Suppressor macrophage (primary cell): ENCODE measurements at places on chromosomes 12 and 14.

- no peak for DNase-seq
Measured at GRCh38 chr12:74644681-74645080, 107.0 kb downstream of the ATXN7L3B start.

- no peak for DNase-seq
Measured at GRCh38 chr14:55707365-55707804, 127.4 kb downstream of the KTN1 start.

- DNase-seq = no peak
Measured at GRCh38 chr12:114954511-114955055, 270.6 kb upstream of the TBX3 start.

DNA sequence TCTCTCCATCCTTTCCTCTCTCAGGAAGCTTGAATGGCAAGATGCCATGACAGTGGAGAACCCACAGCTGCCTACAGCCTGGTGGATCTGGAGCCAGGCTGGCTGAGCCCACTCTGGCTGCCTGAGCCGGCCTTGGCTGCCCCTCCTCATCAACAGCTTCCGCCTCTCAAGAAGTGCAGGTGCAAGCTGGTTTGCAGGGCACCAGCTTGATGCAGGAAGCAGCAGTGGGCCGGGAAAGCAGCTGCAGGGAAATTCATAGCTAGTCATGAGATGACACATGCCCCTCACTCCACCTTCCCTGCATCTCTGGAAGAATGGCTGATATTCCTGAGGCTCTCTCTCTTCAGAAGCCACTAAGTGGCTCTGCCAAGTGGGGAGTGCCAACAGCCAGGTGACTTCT lies 289.1 kb downstream of the RPS29 start:
- no peak for DNase-seq

DNA sequence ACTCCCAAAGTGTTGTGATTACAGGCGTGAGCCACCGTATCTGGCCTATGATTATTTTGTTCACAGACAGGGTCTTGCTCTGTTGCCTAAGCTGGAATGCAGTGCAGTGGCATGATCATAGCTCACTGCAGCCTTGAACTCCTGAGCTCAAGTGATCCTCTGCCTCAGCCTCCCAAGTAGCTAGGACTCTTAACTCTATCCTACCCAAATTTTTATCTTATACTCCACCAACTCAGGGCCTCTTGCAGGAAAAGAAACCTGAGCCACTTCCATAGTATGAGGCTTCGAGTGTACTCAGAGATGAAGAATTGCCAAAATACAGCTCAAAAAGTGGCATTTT lies 828 bp downstream of the MMAB start:
- DNase-seq = no peak

- DNase-seq = no peak
Measured at GRCh38 chr12:3597526-3598210, 106.7 kb downstream of the PRMT8 start.

- no peak for DNase-seq
Measured at GRCh38 chr12:82910246-82910893, 223.7 kb downstream of the TMTC2 start.

- DNase-seq = no peak
Measured at GRCh38 chr12:115020091-115020490, 336.1 kb upstream of the TBX3 start.

DNA sequence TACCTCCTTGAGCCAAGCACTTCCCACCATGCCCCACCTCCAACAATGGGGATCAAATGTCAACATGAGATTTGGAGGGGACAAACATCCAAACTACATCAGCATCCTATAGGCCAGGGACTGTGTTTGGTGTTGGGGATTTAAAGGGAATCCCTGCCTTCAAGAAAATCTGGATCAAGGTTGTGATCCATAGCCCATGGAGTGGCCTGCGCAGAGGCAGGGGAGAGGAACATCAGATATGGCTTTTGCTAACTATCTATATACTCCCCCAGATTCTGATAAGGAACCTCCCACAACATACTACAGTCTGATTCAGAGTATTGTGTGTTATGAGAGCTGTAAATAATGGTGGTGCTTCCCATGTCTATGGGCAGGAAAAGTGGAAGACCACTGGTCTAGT lies 5.1 kb downstream of the KIF5A start:
- DNase-seq = no peak

DNA sequence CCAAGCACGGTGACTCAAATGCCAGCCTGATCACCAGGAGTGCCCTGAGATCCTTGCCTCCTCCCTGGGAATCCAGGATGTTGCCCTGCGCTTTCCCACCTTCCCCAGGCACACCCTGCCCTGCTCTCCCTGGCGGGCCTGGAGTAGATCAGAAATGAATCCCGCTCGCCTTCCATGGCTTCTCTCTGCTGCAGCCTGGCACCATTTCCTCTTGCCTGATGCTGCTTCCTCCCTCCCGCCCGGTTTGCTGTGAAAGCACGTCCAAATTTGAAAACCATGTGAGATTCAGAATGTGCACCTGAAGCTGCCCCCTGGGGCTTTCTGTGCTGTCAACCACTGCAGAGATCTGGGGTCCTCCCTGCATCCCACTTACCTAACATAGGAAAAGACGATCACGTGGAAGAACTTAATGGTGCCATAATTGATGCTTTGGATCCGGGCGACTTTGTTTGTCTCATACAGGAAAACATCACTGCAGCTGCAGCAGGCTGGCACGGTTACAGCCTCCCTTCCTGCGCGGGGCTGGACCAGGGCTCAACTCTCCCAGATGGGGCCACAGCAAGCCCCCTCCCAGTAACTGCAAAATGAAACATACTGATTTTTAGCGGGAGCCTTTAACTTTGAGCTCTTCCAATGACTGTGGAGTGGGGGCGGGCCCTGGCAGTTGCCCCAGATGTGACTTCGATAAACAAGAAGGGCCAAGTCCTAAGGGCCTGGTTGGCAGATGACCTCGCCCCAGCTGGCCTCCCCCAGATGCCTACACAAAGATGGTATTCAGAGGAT lies 24.9 kb upstream of the C12orf76 start:
- peak; percentile 29 for DNase-seq

GRCh38 chr12:30794020-30794419 lies 39.3 kb upstream of the CAPRIN2 start:
- no peak for DNase-seq

- DNase-seq = peak; percentile 86
Measured at GRCh38 chr12:94676922-94677321, 26.6 kb upstream of the TMCC3 start.

DNA sequence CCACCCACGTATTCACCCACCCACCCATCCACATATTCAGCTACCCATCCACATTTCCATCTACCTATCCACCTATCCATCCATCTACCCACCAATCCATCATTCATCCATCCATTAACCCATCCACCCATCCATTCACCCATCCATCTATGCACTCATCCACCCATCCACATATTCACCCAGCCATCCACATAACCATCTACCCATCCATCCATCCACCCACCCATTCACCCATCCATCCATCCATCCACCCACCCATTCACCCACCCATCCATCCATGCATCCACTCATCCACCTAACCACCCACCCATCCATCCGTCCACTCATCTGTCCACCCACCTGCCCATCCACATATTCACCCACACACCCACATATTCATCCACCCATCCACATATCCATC lies 70.5 kb downstream of the LGMN start:
- DNase-seq = no peak

DNA sequence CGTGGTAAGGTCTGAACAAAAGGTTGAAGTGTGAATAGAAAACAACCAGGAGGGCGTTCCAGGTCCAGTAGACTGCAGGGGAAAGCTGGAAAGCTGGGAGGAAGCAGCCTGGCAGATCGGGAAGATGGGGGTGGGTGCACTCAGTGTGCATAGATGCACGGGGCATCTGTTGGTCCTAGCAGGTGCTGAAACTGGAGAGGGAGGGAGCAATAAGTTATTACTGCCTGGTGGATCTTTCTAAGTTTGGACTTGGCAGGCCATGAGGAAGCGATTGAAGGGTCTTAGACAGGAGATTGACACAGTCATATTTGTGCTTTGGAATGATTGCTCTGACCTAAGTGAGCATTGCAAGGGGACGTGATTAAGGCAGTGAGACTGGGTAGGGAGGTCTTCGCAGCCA lies 194.4 kb downstream of the EFCAB11 start:
- no peak for DNase-seq

DNA sequence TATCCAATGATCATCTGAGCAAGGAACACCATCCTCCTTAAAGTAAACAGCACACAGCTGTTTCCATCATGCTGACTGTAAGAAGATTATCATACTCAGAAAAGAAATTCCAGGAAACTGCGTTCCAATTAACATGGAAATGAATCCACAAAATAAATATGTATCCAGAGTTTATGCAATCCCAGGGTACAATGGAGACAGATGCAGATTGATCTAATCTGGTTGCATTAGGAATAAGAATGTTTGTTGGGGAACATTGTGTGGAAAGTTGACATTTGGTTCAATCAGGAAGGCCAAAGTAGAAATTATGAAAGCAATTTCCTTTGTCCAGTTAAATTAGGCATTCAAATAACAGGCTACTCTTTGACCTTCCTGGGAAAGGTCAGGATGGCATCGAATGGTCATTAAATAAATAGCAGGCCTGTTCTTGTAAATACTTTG lies 236.9 kb upstream of the AMIGO2 start:
- DNase-seq = no peak

- DNase-seq = no peak
Measured at GRCh38 chr14:77989441-77989991, 180.7 kb upstream of the NRXN3 start.

GRCh38 chr12:27462851-27463250 lies 16.3 kb downstream of the SMCO2 start:
- DNase-seq = no peak

DNA sequence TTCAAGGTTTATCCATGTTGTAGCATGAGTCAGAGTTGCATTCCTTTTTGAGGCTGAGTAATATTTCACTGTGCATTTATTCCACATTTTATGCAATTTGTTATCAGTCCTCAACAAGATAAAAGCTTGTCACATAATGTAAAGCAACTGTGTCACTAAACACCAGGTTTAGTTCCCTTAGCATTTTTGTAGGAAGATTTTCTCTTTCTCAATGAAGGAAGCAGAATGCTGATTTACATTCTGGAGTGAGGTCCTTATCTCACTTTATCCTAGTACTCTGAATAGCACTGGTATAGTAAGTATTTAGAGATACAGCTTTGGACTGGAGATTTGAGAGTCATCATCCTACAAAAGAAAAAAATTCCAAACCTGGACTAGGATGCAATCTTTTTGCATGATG lies 9.8 kb upstream of the EXD2 start:
- DNase-seq = no peak

- DNase-seq = no peak
Measured at GRCh38 chr12:89775063-89775985, 66.7 kb upstream of the ATP2B1 start.

- DNase-seq = no peak
Measured at GRCh38 chr12:132131229-132131628, 12.9 kb downstream of the DDX51 start.

GRCh38 chr12:80721326-80721725 lies 4.6 kb downstream of the MYF5 start:
- peak; percentile 9 for DNase-seq

- DNase-seq = no peak
Measured at GRCh38 chr12:13950502-13950901, 30.9 kb downstream of the GRIN2B start.

GRCh38 chr12:58725400-58726105 lies 194.8 kb downstream of the LRIG3 start:
- DNase-seq = no peak

- peak; percentile 87 for DNase-seq
Measured at GRCh38 chr12:31874961-31875608, 84.1 kb upstream of the RESF1 start.

DNA sequence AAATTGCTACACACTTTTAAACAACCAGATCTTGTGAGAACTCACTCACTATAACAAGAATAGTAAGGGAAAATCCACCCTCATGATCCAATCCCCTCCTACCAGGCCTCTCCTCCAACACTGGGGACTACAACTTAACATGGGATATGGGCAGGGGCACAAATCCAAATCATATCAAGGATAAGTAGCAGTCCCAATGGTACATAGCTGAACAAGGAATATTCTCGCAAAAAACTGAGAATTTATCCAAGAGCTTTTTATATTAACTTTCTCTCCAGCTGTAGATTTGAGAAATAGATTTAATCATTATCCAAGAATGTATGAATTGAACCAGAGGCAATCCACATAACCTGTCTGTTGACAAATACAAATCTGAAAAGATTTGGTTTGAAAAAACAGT lies 185.2 kb downstream of the TMTC3 start:
- DNase-seq = no peak

GRCh38 chr12:116390401-116391335 lies 113.2 kb upstream of the MED13L start:
- no peak for DNase-seq

GRCh38 chr12:108605000-108605689 lies 7.3 kb upstream of the TMEM119 start:
- DNase-seq = no peak

GRCh38 chr12:113235976-113236375 lies 14.7 kb downstream of the TPCN1 start:
- no peak for DNase-seq

- peak; percentile 88 for DNase-seq
Measured at GRCh38 chr12:52213564-52214420, 19.3 kb upstream of the KRT7 start.

- DNase-seq = no peak
Measured at GRCh38 chr12:85283560-85283959, 3.5 kb downstream of the ALX1 start.

DNA sequence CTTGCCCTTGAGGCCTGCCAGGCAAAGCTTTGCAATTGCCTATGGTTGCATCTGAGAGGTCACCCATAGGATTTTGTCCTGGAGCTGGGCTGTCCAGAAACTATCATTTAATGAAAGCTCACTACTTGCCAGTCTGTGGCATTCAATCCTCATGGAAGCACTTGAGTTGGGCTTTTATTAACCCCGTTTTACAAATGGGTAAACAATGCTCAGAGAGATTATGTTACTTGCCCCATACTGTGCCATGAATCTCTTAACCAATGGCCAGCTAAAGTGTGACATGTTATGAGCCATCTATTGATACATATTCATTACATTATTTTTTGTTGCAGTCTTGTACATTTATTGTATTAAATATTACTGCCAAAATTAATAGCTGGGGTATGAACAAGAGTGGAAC lies 35.9 kb downstream of the PDZRN4 start:
- no peak for DNase-seq

DNA sequence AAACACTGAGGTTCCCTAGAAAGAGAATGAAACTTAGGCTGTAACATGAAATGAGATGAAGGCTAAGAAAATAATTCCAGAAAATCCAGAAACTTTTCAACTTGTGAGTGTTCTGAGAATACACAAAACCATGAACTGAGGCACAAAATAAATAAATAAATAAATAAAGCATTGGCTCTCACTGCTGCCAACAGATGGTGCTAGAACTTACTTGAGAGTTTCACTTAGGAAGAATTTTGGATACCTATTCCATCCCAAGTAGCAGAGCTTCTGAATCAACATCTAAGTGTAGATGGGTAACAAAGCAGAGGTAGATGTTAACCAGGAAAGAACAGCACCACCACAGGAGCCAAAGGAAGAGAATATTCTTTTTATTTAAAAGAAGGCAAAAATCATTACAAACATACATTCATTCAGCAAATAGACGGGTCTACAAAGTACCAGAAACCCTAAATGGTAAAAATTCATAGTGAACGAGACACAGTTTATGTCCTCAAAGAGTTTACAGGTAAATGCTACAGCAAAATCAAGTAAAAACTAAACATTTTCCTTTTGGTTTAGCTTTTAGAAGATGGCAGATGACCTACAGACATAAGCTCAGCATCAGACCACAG lies 16.7 kb downstream of the EPS8 start:
- peak; percentile 44 for DNase-seq
